ELF-1 (cell line): ENCODE measurements at places on chromosomes 11 and 22.
A peak's percentile ranks its signal among the peaks of the same experiment; 100 is the strongest.

- no peak for DNase-seq
Measured at GRCh38 chr22:38289583-38290082, 16.8 kb upstream of the TMEM184B start.

DNA sequence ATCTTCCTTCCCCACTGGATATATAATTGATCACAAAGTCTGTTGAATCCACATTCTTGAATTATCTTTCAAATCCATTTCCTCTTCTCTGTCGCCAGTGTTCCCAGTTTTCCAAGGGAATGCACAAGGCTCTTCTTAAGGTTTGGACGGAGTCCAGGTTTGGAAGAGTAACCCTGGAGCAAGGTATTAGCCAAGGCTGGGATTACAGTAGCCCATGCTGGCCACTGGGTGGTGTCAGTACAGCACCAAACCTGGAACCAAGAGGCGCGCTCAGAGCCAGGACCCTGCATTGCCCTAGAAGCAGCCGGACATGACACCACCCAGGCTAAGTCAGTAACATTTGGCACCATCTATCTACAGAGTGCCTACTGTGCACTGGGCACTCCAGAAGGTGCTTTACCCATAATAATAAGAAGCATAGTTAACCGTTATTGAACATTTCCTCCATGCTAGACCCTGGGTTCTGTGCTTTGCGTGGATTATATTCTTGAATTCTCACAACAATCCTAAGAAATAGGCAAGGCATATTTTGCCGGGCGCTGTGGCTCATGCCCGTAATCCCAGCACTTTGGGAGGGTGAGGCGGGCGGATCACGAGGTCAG, 48.0 kb upstream of the CLPB start:
- peak; percentile 80 for DNase-seq

GRCh38 chr11:375065-376025, 6.0 kb downstream of the B4GALNT4 start:
- no peak for DNase-seq

DNA sequence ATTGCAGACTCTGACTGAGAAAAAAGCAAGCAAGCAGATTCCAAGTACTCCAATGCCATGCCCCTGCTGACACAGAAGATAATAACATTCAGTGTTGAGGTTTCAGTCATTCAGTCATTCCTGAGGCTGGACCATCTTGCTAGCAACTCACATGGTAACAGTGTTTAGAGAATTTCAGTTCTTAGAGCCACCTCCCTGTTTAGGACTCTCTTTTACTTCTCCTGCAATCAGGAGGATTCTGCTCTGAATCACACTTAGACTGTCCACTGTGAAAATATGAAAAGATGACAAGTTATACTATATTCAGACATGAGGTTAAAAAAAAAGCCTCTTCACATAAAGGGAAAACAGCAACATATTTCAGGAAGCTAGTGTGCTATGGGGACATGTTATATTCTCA, 183.9 kb upstream of the CTSC start:
- no peak for DNase-seq

DNA sequence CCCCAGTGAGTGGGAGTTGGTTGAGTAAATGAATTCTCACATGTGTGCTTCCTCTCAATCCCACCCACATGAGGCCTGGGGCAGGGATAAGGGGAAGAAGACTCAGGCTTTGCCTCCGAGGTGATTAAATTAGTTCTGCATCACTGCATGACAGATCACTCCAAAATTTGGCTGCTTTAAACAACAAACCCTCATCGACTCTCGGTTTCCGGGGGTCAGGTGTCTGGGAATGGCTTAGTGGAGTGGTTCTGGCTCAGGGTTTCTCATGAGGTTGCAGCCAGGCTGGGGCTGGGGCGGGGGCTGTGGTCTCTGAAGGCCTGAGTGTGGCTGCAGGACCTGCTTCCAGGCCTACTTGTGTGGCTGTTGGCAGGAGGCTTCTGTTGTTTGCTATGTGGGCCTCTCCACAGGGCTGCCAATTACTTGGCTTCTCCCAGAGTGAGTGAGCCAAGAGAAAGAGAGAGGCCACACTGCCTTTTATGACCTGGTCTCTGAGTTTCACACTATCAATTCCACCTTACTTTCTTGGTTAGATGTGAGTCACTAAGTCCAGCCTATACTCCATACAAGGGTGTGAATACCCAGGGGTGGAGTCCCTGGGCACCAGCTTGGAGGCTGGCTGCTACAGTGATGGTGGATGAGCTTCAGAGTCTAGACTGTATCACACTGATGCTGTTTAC, 15.9 kb downstream of the MOGAT2 start:
- DNase-seq = no peak

- DNase-seq = no peak
Measured at GRCh38 chr11:21474529-21474928, 718.4 kb upstream of the ANO5 start.

GRCh38 chr11:107988397-107989158, 20.1 kb upstream of the CUL5 start:
- DNase-seq = no peak
